Neural progenitor cell (in vitro differentiated cells): ENCODE measurements at places on chromosomes 16 and 17.

DNA sequence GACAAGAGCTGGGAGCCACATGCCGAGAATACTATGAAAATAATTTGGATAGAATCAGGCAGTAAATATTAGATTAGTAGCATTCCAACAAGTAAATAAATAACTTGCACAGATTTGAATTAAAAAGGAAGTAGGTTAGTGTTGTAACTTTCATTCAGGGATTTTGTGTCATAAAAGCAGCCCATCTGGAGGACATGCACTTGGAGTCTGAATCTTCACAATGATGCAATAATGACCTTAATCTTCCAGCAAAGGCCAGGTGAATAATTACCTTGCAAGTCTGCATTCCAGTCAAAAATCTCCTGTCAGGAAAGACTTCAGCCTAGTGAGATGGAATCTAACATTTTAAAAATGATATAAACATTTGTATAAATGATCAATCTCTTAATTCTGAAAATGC, 518.1 kb downstream of the KCNJ2 start:
- DNase-seq, result no peak

- DNase-seq, result peak; percentile 91
Measured at GRCh38 chr17:74245145-74245831, 28.7 kb upstream of the DNAI2 start.

DNA sequence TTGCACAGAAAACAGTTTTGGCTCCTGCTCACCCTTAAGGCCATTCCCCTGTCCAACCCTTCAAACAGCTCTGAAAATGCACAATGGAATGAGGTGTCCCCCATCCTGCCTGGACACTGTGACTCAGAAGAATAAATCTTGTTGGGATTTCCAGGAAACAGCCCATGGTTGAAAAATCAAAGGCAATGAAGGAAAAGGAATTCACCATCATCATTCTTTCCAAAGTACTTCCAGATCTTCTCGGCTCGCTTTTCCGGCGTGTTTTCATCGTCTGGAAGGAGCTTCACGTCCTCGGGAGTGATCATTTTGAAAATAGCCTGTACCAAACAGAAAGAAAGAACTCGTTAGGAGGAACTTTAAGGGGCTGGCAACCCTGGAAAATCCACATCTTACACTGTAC, 4.3 kb downstream of the RCVRN start:
- DNase-seq, result no peak

DNA sequence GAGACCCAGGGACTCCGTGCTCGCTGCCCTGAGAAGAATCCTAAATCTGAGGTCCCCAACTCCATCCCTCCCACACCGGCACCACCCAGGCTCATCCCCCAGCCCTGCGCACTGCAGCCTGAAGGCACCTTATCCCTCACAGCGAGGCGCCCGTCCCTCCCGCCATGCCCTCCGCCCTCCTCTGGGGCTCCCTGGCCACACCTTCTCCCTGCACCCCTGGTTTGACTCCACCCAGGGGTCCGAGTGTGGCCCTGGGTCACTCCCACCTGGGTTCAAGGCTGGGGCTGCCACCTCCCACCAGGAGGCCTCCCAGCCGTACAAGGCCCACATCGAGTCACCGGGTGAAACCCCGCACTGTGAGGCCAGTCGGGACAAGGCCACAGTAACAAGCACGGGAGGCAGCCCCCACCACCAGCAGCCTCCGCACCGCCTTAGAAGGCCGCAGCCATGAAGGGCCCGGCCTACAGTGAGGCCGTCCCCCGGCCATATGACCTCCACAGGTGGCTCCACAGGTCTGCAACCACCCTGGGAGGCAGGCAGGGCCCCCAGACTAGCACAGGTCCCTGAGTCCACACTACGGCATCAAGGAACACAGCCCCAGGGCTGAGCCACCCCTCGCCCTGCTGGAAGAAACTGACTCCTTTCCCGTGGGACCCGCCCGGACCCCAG, 8.3 kb downstream of the HAGH start:
- no peak for DNase-seq

- DNase-seq, result no peak
Measured at GRCh38 chr17:72514321-72514861, 393.6 kb downstream of the SOX9 start.
